ENCODE measurements at places on chromosomes 5 and 9.

GRCh38 chr9:114518599-114519022 is 13.3 kb upstream of the WHRN start:
- no peak for DNase-seq

DNA sequence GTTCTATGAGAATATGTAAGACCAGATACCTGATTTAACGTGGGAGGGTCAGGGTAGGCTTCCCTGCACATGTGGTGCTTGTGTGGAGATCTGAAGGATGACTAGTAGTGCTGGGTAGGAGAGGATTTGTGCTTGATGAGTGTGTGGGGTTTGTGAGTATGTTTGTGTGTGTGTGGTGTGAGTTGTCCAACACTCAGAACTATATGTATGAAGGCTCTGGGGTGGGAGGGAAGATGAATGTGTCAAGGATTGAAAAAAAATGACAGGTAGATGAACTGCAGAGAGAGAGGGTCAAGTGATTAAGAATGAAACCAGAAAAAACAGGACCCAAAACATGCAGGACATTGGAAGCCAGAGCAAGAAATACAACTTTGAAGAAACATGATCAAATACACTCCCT is 154.6 kb upstream of the NR3C1 start:
- DNase-seq = no peak

- peak; percentile 15 for DNase-seq
Observed at GRCh38 chr9:108815156-108815555, 40.6 kb downstream of the ACTL7B start.

GRCh38 chr9:16023446-16023845 is 470.6 kb downstream of the CCDC171 start:
- DNase-seq = no peak

DNA sequence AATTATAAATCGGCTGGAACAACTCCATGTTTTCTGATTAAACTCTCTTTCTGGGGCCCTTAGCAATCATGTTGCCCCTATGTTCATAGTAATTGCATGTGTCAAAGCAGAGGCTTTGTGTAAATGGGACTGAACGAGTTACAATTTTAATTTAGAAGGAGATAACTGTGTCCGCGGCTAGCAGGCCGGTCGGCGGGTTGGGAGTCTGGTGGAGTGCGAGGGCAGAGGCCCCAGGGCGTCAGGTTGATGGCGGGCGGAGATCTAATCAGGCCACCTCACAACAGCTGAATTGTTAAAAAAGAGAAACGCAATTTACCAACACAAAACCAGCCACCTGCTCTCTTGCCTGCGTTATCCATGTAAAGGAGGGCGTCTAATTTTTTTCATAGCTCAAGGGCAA is 134.9 kb upstream of the LPCAT1 start:
- DNase-seq = no peak

GRCh38 chr5:6377582-6377904 is 804 bp downstream of the MED10 start:
- DNase-seq = no peak

GRCh38 chr9:73923796-73924195 is 573.3 kb upstream of the RORB start:
- peak; percentile 14 for DNase-seq

GRCh38 chr5:174504266-174504726 is 220.1 kb upstream of the MSX2 start:
- DNase-seq = no peak

DNA sequence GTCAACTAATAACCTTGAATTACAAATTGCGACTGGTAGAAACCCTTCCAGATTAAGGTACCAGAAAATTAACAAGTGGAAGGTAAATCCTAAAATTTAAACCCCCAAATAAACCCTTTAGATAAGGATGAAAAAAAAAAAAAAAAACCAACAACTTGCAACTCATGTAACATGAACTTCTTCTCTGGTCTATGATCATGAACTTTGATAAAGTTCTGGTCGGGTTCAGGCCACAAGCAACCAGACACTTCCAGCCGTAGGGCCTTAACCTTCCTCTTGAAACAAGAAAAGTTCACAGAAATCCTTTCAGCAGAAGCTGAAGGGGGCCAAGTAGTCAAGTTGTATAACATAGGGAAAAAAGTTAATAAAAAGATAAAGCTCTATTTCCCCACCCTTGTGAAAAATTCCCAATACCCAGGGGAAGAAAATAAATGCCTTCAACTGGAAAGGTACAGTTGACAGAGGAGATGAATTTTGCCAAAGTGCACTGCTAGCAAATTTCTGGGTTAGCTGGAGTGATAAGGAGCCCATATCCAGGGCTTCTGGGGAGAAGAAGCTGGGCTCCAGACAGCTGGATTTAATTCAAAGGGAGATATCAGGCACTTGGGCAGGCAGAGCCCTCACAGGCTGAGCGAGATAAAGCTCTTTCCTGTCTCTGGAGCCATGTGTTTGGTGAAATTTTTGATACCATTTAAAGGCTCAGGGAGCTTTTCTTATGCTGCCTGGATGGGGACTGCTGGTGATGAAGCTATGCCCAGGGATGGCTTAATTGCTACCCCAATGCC is 234.2 kb upstream of the PANK3 start:
- DNase-seq = no peak

- DNase-seq = no peak
Observed at GRCh38 chr9:93843396-93843795, 111.8 kb downstream of the BARX1 start.

DNA sequence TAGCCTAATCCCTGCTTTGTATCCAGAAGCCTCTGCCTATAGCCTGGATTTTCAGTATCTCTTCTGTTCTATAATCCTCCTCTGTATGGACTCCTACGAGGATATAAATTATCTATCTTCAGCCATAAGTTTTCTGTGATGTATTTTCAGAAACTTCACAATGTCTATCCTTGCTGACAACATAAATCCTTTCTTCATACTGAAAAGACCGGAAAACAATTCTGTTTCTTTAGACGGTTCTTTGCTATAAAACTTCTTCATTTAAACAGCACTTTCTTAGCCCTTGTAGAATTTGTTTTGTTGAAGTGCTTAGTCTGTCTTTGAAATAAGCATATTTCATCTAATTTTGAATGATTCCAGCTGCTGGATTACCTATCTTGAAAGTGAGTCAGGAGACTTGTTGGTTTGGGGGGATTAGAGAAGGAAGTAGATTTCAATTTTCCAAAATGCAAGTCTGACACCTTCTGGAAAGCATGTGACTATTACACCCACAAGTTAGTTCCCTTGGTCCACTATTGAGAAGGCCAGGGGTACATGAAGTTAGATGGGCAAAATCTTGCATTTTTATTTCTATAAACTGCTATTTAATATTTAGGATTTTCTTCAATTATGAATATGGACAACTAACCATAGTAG is 96.3 kb upstream of the RANBP3L start:
- DNase-seq = peak; percentile 30

DNA sequence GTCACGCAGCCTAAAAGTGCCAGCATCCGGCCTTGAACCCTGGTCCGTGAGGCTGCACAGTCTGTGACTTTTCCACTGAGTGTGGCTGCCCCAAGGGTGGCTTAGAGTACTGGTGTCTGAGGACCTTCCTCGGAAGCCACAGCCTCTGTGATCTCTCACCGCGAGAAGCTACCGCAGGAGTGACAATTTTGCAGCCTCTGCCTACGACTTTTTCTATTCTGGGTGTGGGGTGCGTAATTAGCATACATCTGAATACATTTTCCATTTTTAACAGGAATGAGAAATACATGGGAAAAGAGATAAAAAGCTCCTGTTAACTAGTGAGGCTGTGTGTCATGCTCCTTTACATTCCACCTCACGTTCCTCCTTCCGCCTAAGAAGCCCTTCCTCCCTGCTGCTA is 48.3 kb upstream of the HRH2 start:
- DNase-seq = no peak

GRCh38 chr5:35988529-35988928 is 2.7 kb downstream of the UGT3A1 start:
- no peak for DNase-seq

- DNase-seq = no peak
Observed at GRCh38 chr9:86349271-86349670, 4.9 kb downstream of the TUT7 start.

DNA sequence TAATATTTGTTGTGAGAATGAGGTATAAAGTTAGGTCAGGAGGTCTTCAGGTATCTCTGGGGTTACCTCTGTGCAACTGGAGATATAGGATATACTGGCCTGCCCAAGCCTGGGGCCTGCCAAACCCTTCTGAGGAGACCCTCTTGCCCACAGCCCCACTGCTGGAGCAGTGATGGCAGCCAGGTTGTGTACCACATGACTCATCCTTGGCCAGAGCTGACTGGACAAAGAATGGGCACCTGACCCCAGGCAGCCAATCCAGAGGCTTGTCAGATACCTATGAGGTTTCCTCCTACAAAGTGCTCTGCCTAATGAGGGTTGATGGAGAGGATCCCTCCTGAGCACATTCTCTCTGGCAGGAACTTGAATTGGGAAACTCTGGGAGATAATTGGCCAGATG is 56.1 kb upstream of the TBC1D2 start:
- DNase-seq = no peak

DNA sequence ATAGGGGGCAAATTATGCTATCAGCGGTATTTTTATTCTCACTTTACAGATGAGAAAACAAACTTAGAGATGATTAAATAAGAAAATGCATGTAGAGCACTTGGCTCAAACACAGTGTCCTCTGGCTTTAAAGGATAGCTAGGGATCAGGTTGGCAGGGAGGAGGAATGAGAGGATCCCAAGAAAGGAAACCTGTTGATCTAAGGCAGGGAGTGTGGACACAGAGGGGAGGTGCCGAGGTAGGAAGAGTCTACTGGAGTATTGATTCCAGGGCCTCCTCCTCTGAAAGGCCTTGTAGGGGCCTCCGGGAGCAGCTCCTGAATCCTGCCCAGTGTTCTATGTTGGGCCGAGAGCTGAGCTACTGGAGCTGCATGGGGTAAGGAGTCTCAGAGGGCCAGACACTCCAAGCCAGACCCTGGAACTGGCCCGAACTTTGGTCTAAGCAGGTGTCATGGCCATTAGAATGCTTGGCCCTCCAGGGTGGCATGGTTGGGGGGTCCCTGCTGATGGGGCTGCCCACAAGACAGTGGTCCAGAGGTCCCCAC is 30.4 kb upstream of the TCF7 start:
- no peak for DNase-seq

DNA sequence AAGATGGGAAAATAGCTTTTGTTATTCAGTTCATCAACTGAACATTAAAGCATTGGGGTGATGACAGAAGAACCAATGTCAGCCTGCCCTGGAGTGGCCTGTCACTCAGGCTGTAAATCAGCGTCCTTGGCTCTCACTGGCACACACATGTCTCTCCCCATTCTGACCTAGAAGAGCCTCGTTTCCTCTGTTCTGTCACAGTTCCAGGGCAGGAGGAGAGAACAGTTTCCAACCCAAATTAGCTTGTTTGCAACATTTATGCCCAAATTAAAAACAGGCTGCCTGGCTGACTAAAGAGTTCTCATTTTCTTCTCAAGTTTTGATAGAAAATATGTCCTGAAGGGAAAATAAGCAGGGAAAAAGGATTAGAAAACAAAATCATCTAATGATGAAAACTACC is 520.1 kb downstream of the CHSY3 start:
- no peak for DNase-seq

All from GM23338 (cell line).